Neural progenitor cell (in vitro differentiated cells): ENCODE measurements at places on chromosomes 1 and 21. TPM values are rescaled to one million over a fixed set of nuclear protein-coding genes. Genes with fewer than 3 reads are reported as not detected.

DNA sequence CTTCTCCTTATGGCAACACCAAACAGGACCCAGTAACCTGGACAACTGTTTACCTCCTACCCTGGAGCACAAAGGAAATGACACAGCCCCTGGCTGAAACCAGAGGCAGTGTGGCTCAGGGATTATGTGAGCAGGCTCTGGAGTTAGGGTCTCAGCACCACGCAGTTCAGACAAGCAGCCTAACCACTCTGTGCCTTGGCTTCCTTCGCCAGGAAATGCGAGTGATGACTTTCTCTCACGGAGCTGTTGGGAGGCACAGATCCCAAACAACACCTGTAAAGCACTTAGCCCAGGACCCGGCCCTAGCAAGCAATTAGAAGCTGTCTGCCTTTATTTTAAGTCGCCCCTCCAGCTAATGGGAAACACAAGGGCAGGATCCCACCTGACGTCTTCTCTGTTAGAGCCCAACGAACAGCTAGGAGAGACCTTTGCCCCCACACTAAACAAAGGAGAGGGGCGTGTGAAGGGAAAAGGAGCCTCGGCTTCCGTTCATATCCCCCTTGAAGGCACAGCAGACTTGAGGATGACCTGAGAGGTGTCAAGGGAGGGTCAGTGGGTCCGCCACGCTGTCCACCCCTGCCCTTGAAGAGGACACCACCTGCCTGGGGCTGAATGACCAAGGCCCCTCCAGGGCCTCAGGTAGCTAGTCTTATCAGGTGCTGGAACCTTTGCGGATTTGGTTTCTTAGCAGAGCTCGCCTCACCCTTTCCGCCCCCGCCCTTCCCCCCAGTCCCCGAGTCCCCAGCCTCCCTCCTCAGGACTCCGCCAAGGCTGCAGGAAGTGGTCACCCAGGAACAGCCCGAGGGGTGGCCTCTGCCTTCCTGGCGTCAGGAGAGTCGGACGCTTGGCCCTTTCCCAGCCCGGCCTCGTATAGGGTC lies 860 bp downstream of the TMEM63A start:
- DNase-seq, result peak; percentile 48

OR2T11 gene
- not detected in 2 replicates for total RNA-seq

DNA sequence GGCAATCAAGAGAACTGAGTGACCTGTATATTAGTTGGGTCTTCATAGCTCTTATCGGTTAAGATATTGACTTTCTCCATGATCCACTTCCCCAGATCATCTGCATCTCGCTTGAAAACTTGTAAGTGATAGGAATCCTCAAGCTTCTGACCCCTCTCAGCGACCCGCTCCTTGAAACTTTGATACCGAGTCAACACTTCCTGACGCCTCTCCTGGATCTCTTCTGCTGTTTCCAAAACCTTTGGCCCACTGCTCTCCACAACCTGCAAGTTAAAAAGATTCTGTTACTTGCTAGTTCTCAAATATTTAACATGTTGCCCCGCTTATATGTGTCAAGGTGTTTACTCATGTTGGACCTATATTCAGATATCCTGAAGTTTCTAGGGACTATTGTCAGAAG lies 1.4 kb downstream of the SPTA1 start:
- no peak for DNase-seq

SELENBP1 gene
- total RNA-seq, result 38.5 and 63.2 TPM in 2 replicates

SYT11 gene
- total RNA-seq, result 6.3 TPM in 2 replicates

DNA sequence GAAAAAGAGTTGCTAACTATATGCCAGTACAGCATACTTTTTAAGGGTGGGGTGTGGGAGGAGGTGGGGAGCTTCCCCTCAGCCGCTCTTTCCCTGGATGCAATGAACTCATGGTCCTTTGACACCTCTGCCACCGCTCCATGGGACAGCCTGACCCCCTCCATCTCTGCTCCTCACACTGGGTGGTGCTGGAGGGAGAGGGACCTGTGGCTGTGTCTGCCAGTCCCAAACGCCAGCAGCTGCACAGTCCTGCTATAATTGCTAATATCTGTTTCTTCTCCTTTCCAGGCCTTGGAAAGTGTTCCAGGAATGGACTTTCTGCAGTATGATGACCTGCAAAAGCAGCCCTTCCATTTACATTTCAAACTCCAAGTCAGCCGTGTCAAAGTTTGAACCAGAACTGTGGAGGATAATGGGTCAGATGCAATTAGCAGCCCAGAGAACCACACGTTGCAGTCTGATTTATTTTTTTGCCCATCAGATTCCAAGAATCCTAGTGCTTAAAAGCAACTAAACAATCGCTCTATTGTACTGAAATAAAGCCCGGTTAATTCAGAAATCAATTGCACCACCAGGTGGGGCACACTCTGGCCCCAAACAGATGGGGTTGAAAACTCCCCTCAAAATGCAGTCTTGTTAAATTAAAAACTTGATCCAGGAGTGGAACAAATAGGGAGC lies 160.7 kb upstream of the LMO4 start:
- no peak for DNase-seq

- no peak for DNase-seq
Observed at GRCh38 chr1:214833178-214833756, 230.3 kb downstream of the CENPF start.

IL23R gene
- total RNA-seq, result not detected in 2 replicates

CYP4X1 gene
- total RNA-seq, result 0.17 and 0.19 TPM in 2 replicates

APOBEC4 gene
- total RNA-seq, result not detected in 2 replicates

DNA sequence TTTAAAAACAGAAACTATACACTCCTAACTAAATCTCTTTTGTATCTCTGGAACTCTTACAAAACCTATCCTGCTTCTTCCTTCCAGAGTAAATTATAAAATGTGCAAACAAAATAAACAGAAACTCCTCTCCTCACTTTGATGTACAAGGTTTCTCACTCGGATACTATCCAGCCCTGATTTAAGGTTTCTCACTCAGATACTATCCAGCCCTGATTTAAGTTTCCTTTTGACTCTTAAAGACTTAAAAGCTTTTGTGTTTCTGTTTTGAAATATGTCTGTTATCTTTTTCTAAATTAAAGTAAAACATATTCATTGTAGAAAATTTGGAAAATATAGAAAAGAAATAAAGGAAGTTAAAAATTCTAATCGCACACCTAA lies 132.5 kb downstream of the CRB1 start:
- DNase-seq, result no peak

- DNase-seq, result no peak
Observed at GRCh38 chr1:119079881-119080280, 60.6 kb downstream of the WARS2 start.

DNA sequence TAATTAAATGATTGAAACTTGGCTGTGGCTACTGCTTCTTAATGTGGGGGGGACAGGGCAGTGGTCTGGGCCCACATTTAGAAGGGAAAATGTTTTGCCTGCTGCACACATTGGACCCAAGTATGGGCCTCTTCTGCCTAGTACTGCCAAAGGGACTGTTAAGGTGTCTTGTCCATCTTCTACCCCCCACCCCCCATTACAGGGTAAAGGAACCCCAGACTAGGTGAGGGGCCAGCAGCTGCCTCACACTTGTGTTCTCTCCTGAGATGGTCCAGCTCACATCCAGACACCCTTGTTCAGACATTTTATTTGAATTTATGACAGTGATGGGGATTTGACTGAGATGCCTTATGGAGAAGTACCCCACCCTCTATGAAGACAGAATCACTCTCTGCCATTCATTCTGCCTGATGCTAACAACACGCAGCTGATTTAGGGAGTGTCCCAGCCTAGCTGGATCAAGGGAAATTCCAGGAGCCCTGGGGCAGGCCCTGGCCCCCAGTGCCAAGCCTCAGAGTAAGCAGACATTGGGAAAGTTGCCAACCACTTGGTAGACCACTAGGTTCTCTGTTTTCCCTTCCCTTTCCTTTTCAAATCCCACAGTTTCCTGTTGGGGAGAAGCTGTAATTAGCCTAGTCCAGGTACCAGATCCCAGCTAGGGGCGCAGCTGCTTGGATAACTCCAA lies 42.1 kb downstream of the YARS1 start:
- no peak for DNase-seq

DNA sequence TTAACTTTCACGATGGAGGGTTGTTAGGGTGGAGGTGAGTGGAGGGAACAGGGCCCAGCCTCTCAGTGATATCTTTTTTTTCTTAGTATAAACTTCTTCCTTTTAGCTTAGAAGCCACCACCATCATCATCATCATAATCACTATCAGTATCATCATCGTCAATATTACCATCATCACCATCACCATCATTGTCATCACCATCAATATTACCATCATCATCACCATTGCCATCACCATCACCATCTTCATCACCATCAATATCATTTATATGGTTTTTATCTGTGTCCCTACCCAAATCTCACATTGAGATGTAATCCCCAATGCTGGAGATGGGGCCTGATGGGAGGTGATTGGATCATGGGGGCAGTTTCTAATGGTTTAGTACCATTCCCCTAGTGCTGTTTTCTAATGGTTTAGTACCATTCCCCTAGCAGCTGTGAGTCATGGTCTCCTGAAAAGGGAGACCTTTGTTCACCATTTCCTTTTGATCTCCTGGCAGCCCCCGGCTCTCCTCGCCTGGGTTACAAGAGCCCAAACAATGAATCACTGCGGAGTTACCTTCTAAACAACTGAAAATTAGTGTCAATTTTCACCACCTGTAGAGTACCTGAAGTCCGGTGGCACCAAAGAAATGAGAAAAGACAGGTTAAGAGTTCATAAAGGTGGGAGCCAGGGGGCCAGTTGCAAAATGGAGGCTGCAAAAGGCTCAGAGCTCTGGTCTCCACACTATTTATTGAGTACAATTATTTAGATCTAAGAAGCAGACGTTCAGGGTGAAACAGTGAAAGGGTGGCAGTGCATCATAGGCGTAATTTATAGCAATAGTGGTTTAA lies 3.1 kb upstream of the PLA2G2E start:
- DNase-seq, result no peak

- DNase-seq, result no peak
Observed at GRCh38 chr1:111967067-111967690, 22.3 kb downstream of the KCND3 start.

CAPN9 gene
- 0.15 and 0.19 TPM in 2 replicates for total RNA-seq

- no peak for DNase-seq
Observed at GRCh38 chr1:67476906-67477305, 46.7 kb upstream of the SERBP1 start.

DNA sequence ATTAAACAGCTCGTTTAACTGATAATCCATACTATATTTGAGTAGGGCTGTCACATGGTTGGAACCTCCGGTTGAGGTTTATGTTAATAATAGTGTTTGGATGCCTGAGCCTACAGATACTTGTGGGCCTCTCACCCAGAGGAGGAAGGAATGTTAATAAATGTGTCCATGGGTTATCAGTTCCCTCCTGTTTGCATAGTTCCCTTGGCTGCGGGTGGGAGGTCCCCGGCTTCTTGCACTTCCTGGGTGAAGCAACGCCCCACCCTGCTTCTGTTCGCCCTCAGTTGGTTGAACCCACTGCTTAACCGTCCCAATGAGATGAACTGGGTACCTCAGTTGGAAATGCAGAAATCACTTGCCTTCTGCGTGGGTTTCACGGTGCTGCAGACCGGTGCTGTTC lies 23.6 kb upstream of the GBP1 start:
- DNase-seq, result no peak

DNA sequence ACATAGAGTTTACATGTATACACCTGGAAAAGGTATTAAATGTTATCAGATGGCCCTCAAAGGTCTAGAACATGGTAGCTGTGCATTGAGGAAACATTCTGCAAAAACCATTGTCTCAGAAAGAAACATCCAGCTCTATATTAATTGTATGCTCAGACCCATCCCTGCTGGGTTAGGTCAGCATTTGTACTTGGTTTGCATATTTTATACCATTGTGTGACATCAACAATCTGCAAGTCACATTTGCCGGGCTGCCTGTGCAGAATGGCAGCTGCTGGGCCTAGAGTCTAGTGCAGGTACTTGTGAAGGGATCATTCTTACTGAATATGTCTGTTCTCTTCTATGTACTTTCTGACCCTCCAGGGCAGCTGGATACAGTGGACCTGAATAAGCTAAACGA lies 43.9 kb upstream of the LAMC2 start:
- no peak for DNase-seq

DNA sequence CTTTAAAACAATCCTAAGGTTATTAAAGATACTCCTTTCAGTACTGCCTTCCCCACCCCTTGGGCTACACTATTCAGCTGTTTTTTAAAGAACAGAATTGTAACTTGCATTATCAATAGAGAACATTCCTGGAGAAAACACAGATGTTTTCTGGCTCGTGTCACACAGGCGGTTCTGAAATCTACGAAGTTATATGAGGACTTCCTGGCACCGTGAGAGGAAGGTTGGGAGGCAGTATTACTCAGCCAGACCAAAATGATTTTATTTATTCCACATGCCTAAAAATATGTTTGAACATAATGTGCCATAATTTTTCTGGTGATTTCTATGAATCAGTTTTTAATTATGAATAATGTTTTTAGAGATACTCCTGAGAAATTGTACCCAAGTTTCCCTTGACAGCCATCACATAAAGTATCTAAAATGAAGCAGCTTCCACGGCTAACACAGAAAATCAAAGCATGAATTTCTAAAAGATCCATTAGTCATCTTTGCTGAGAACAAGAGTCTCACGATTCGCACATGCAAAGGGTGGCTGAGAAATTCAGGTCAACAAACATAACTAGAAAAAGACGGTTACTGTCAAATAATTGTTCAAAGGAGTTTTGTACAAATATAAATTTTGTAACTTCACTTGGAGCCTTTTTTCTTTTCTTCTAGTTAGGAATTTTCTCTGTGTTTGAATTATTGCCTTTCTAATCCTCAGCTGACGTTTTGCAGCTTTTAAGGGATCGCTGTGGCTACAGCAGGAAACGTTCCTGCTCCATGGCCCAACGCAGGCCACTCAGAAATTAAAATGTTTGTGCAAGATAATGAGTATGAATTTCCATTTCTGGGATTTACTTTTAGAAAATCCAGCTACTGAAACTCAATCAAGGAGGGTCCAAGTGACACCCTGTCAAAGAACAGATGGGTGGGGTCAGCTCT lies 8.0 kb upstream of the SIM2 start:
- DNase-seq, result peak; percentile 25

DNA sequence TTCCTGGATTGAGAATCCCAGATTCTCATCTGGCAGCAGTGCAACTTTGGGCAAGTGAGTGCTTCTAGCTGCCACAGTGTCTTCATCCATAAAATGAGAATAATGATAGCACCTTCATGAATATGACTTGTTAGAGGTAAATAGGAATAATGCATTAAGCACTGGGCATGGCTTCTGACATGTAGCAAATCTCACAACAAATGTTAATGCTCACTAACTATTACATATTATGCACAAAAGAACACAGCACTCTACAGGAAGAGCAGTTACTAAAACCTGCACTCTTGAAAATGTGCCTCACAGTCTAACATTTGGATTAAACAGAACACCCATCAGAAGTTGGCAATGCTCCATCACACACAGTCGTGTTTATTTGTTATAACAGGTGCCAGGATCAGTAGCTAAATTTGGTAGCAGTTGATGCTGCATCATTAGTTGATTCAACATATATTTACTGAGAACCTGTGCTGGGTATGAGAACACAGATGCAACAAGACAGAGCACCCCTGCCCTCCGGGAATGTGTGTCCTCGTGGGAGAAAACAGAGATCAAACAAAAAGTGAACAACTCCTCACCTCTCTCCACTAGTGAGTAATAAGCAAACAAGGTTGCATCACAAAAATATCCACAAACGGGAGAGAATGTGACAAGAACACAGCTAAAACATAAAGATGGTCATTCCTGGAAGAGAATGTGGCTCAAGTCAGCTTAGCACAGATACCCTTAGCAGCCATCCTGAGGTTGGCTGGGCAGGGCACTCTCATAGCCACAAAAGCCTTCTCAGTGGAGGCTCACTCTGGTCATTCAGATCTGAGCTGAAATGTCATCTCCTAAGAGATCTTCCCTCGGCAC lies 26.2 kb upstream of the LBR start:
- no peak for DNase-seq

SPTA1 gene
- not detected in 2 replicates for total RNA-seq

NBPF4 gene
- total RNA-seq, result not detected in 2 replicates
